Stimulated activated CD8-positive, alpha-beta memory T cell treated with anti-CD3 and anti-CD28 coated beads, Interleukin-4, amount 100 ng/mL, for 4 hours (primary cell): ENCODE measurements at places on chromosomes 3 and 15.

GRCh38 chr3:11808231-11808630 is 38.5 kb downstream of the TAMM41 start:
- no peak for DNase-seq

GRCh38 chr3:48352546-48352945 is 19.1 kb upstream of the SPINK8 start:
- no peak for DNase-seq

- no peak for DNase-seq
Observed at GRCh38 chr3:73624821-73625665, at the start of gene PDZRN3. Gene PDZRN3, minus strand, starts transcription at chr3:73624941.

GRCh38 chr3:172678068-172678467 is 32.8 kb downstream of the NCEH1 start:
- DNase-seq: no peak

DNA sequence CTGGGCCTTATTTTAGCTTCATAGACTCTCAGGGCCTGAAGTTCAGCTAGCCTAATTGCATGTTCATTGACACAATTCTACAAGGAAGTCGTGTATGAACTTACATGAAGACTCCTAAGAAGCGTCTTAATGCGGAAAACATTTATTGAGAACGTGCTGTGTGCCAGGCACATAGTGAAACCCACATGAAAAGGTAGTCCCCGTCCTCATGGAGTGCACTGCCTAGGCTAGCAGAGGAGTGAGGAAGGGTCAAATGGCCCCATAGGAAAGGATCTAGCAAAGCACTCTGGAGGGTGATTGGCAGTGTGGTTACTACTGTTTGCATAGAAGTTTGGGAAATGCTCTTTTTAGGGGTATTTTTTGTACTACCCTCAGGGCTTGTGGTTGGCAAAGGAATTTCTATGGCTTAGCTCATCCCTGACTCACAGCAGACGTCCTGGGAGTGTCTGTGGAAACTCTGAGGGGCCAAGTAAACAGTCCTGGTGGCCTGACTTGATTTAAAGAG is 854 bp upstream of the NPTN start:
- no peak for DNase-seq

- peak; percentile 26 for DNase-seq
Observed at GRCh38 chr3:152183473-152183872, 85.3 kb upstream of the MBNL1 start.

DNA sequence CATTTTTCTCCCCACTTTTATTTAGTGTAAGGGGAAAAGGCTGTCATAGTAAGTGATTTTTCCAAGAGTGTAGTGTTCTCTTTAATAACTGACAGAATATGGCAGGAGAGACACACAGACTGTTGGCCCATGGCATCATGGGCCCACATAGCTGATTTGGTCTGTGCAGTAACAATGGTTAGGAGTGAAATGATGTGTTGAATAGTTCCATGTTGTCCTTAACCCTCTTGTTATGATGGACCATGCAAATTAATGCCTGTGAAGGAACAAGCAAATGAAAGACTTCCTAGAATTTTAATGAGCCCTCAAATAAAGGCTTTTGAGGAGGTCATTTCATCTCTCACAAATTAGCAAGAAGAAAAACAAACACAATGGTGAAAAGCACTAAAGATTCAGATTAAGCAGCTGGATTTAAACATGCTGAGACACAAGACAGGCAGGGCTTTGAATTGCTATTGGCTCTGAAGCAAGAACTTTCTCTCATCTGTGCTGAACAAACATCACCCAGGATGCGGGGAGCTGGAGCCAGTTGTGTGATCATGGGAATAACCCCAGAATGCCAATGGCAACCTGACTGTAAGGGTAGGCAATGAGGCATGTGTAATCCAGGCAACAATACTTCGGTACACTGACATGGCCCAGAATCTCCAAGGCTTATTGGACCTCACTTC is 136.7 kb upstream of the VEPH1 start:
- no peak for DNase-seq

DNA sequence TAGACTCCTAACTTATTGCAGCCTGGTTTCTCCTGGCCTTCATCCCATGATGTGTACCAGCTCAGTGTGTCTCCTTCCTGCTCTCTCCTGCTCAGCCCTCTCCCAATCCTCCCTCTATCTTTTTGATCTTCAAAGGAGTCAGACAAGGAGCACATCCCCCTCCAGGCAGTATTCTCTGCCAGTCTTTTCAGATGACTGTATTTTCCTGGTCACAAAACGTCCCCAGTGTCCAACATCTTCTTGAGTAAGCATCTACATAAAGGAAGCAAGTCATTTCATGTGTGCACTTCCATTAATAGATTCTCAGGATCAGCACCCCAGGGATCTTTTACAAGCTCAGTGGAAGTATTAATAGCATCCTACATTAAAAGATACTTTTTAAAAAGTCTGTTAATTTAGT is 148.9 kb upstream of the THBS1 start:
- no peak for DNase-seq

- no peak for DNase-seq
Observed at GRCh38 chr3:34011171-34012101, 213.0 kb downstream of the PDCD6IP start.

GRCh38 chr15:40952901-40953712 is at the start of gene CHAC1:
Gene CHAC1, plus strand, starts transcription at chr15:40953471. Its CDS starts 113 bp downstream, at chr15:40953584.
- peak; percentile 87 for DNase-seq

DNA sequence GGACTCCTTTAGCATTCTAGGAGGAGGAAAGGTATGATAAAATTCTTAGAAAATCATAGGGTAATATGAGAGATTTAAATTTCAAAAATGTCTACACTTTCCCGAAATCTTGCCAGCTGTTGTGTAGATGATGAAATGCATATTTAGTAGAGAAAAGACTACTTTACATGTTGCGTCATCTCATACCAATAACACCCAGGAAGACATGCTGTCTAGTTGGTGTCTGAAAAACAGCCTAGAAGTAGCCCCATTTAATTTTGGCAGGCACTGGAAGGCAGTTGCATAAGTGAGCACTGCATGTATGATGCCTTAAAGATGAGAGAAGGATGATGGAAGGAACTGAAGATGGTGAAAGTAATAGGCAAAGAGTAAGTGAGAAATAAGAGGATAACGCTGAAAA is 310.5 kb upstream of the TPM1 start:
- DNase-seq: no peak
